AG09309 (cell line): ENCODE measurements at places on chromosomes 1 and 21.

GRCh38 chr1:79069828-79070227 lies 63.3 kb upstream of the ADGRL4 start:
- DNase-seq = no peak

DNA sequence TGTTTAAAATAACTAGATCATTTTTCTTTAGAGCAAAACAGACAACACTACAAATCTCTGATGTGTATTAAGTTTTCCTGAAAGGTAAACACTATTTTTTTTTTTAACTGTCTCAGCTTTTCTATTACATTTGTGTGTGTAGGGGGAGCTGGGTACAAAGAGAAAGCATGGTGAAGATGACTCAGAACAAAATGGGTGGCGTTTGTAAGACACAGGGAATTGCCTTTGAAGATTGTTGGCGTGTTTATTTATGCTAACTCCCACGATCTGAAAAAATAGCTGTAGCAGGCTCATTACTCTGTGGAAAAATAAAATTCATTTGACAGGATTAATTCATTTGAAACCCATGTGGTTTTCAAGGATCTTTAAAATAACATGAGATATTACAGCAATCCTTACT lies 285.1 kb downstream of the RYR2 start:
- DNase-seq = no peak

- no peak for DNase-seq
Observed at GRCh38 chr1:214859647-214860046, 222.9 kb upstream of the KCNK2 start.

- no peak for DNase-seq
Observed at GRCh38 chr1:27622828-27623227, 12.2 kb downstream of the FGR start.
